ENCODE measurements at places on chromosomes 13 and 19.

DNA sequence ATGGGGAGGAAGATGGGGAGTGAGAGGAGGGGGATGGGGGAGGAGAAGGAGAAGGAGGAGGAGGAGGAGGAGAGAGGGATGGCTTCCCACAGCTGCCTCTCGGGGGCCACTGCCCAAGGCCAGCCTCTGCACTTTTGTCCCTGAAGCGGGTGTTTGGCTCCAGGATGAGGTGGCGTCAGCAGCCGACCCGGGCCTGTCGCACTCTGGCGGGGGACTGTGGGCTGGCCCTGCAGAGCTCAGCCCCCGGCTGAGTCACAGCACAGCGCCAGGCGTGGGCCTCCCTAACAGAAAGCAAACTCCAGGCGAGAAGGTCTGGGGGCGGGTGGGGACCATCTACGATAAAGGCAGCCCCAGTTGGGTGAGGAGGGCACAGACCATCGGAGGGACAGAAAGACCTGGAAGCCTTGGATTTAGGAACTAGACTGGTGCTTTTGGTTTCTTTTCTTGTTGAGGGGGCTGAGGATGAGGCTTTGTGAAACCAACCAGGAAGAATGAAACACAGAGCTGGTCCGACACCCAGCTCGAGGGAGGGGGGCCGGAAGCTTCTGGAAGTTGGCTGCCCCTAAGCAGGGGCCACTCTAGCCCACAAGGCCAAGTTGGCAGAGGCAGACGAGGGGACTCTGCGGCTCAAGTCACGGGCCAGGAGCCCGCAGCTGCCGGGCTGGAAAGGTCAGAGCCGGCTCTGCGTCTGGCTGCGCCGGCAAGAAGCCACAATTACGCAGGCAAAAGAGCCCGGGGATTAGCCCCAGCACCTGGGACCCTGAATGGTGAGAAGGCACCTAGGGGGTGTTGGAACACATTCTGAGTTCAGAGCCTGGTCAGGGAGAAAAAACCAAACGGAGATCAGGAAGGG lies 18.2 kb downstream of the LSM4 start:
- peak; percentile 88 for DNase-seq

GRCh38 chr13:46192412-46192811 lies 10.4 kb upstream of the LCP1 start:
- DNase-seq = no peak

DNA sequence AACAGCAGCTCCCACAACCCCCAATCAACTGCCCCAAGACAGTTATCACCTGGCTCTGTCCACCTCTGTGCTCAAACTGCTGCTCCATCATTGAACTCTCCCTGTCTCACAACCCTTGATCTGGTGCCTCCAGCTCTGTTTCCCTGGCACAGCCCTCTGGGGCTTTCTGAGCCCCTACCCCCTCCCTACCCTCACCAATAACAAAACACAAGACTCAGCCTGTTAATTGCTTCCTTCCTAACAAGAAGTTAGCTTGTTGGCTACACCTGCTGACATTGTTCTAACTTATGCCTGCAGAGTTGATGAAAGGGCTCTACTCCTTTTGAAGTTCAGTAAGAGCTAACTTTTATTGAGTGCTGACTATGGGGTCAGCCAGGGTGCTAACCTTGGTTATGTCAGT lies 99.4 kb upstream of the FNDC3A start:
- no peak for DNase-seq

- DNase-seq = no peak
Measured at GRCh38 chr13:40181203-40181845, 485.1 kb downstream of the FOXO1 start.

DNA sequence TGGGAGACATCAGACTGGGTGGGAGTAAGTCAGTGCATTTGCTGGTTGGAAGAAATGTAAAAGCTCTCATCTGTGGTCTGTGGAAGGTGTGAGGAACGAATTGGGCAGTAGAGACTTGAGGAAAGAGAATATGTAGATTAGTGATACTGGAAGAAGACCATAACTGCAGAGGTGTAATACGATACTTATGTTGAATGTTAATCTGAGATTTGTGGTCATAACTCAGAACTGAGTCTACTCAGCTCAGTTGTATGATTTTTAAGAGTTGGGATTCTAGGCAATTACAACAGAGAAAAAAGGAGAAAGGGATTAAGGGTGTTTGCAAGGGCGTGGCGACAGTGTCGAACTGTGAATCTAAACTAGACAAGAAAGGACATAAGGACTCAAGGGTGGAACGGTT lies 3.2 kb upstream of the IL17D start:
- no peak for DNase-seq

- no peak for DNase-seq
Measured at GRCh38 chr13:22187329-22187728, 516.5 kb downstream of the FGF9 start.

GRCh38 chr19:47343194-47343802 lies 5.8 kb upstream of the DHX34 start:
- DNase-seq = no peak

GRCh38 chr13:35349673-35350278 lies 126.7 kb downstream of the MAB21L1 start:
- no peak for DNase-seq

GRCh38 chr19:37899453-37899852 lies 6.9 kb downstream of the WDR87 start:
- no peak for DNase-seq

DNA sequence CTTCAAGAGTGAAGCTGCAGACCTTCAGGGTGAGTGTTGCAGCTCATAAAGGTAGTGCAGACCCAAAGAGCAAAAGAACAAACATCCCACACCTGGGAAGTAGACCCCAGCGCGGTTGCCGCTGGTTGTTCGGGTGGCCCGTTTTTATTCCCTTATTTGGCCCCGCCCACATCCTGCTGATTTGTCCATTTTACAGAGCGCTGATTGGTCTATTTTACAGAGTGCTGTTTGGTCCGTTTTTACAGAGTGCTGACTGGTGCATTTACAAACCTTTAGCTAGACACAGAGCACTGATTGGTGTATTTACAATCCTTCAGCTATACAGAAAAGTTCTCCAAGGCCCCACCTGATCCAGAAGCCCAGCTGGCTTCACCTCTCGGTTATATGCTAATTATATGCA lies 1.0 kb downstream of the SCGB2B2 start:
- DNase-seq = no peak

- no peak for DNase-seq
Measured at GRCh38 chr13:32175307-32175706, 139.9 kb downstream of the ZAR1L start.

- no peak for DNase-seq
Measured at GRCh38 chr19:53432088-53432661, 391 bp downstream of the ZNF761 start.

GRCh38 chr13:60001889-60002288 lies 161.8 kb downstream of the DIAPH3 start:
- no peak for DNase-seq

- no peak for DNase-seq
Measured at GRCh38 chr13:27971236-27971645, 2.1 kb upstream of the CDX2 start.

- no peak for DNase-seq
Measured at GRCh38 chr13:80679423-80679822, 338.5 kb upstream of the SPRY2 start.

GRCh38 chr19:28471731-28472510 lies 741.0 kb downstream of the UQCRFS1 start:
- DNase-seq = no peak

GRCh38 chr19:40702337-40703012 lies 12.0 kb upstream of the NUMBL start:
- no peak for DNase-seq

- no peak for DNase-seq
Measured at GRCh38 chr13:112747256-112747655, 57.4 kb downstream of the ATP11A start.

- DNase-seq = no peak
Measured at GRCh38 chr13:43232873-43233265, 209.5 kb downstream of the DNAJC15 start.

- no peak for DNase-seq
Measured at GRCh38 chr13:80149736-80150135, 191.2 kb downstream of the SPRY2 start.

DNA sequence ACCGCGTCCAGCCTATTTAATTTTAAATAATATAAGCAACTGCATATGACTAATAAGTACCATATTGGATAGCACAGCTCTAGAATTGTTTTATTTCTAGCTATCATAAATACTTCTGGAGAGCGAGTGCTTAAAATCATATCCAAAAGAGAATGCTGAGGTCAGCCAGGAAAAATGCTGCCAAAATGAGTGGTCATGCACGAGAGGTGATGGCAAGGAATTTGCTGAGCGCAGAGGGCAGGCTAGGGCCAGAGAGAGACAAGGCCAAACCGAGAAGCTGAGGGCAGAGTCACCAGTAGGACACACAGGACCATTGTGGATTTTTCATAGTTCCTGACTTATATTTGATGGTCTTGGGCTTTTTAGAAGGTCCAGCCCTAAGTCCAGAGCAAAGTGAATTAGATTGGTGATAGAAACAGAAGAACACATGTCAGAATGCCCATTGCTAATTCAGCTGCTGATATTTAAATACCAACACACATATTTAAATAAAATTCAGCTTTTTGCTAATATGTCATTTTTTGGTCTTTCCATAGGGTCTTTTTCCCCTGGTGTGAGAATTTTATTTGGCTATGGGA lies 33.6 kb upstream of the UBL3 start:
- DNase-seq = no peak

DNA sequence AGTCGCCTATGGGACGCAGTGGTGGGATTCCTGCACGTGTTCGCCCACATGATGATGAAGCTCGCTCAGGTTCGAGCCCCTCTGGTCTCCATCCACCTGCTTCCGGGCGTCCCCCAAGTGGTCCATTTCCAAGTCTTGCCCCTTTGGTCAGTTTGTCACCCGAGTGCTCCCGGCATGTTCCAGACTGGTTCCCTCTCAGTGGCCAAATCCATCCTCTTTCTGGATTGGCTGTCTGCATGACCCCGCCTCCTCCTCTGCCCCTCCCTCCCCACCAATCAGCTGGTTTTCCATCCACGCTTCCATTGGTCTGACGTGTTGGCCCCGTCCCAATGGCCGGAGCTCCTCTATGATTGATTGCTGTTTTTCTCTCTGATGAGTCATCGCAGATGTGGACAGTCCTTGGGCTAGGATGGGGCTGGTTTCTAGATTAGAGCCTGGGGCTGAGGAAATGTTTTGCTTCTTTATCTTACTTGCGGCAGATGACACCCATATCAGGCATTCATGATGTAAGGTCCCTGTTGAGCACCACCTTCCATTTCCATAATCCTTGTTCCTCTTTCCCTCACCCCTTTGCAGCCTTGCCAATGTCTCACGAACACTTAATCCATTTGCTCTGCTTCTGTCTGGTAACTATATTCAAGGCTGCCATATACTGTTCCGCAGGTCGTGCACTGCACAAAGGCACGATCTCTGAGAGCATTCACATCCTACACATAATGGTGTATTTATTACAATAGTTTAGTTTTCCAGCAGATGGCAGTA lies 73.8 kb downstream of the MAP4K1 start:
- DNase-seq = peak; percentile 50

GRCh38 chr19:45960595-45961235 lies 12.9 kb downstream of the NOVA2 start:
- DNase-seq = no peak

GRCh38 chr19:38303517-38304351 lies at the start of gene C19orf33:
TSS of gene C19orf33 (plus strand) at chr19:38304251. CDS start at chr19:38304262, 11 bp downstream.
- no peak for DNase-seq

DNA sequence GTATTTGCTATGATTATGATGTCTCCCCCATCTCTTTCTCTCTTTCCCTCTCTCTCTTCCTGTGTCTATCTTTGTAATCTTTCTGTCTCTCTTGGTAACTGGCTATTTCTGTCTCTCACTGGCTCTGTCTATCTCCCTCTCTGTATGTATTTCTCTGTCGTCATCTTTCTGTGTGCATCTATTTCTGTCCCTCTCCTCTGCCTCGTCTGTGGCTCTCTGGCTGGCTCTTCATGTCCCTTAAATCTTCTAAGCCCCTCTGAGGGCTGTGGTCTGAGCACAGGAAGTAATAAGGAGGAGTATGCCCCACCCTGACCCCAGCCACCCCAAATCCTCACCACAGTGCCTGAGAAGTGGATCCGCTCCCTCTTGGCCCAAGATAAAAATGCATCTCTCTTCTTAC lies 104.4 kb downstream of the DNAJC15 start:
- DNase-seq = no peak

- DNase-seq = no peak
Measured at GRCh38 chr13:108176685-108177274, 38.6 kb downstream of the LIG4 start.

GRCh38 chr19:52453324-52454094 lies at the start of gene ZNF578:
TSS of gene ZNF578 (plus strand) at chr19:52453553. CDS start at chr19:52501846, 48,293 bp downstream.
- DNase-seq = peak; percentile 43

DNA sequence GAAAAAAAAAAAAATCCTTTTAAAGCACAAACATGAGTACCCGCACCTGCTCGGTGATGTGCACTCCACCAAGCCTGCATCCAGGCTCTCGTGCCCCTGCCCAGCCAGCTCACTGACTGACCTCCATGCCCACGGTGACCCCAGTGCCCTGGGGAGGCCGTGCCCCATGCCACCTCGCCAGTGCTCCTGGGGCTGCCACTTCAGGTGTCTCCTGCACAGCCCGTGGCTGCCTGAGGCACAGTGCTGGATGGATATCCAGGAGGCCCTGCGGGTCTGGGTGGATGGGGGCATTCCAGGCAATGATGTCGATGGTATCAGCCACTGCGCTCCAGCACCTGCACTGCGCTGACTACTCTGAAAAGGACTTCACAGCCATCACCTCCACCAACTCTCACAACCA lies 9.0 kb downstream of the PPP6R1 start:
- DNase-seq = no peak

- DNase-seq = no peak
Measured at GRCh38 chr19:31418055-31418454, 68.8 kb upstream of the TSHZ3 start.

DNA sequence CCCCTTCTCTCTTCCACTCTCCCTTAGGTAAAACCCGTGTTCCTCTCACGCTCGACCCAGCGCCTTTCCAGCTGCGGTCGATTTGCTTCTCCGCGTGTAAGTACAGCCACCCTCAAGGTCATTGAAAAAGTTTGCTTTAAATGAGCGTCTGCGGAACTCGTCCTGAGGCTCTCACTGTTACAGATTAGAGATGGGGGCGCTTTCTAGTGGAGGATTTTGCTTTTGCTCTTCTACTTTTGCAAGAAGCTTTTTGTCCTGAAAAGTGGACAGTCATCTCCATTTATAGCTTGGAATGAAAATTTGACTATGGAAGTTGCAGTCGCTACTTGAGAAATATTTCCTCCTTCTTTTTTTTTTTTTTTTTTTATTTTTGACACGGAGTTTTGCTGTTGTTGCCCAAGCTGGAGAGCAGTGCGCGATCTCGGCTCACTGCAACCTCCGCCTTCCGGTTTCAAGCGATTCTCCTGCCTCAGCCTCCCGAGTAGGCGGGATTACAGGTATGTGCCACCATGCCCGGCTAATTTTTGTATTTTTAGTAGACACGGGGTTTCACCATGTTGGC lies 595 bp upstream of the RAB20 start:
- DNase-seq = no peak

- DNase-seq = no peak
Measured at GRCh38 chr13:110237875-110238817, 68.8 kb downstream of the COL4A1 start.

- DNase-seq = no peak
Measured at GRCh38 chr13:26325876-26326275, 71.9 kb downstream of the CDK8 start.
